ENCODE measurements at places on chromosomes 7 and 10. TPM values are rescaled to one million over a fixed set of nuclear protein-coding genes. Genes with fewer than 3 reads are reported as not detected.

Gene HMX3
- 1.5 TPM for polyA plus RNA-seq

Gene MRLN
- polyA plus RNA-seq: 0.33 TPM

Gene GIMAP8
- polyA plus RNA-seq: 6.3 TPM

Gene KLLN
- polyA plus RNA-seq: 1.0 TPM

Gene CCL24
- polyA plus RNA-seq: 32.1 TPM

Gene FAM241B
- 6.4 TPM for polyA plus RNA-seq

Gene TMEM196
- 0.79 TPM for polyA plus RNA-seq

Gene GBX1
- polyA plus RNA-seq: 0.07 TPM

Gene MAGI2
- polyA plus RNA-seq: 2.6 TPM

Gene SPDYE1
- 0.72 TPM for polyA plus RNA-seq

Gene WDR11
- 60.5 TPM for polyA plus RNA-seq

Gene ANKRD7
- 0.45 TPM for polyA plus RNA-seq

Gene STAMBPL1
- polyA plus RNA-seq: 25.5 TPM

Gene SUN3
- not detected for polyA plus RNA-seq

DNA sequence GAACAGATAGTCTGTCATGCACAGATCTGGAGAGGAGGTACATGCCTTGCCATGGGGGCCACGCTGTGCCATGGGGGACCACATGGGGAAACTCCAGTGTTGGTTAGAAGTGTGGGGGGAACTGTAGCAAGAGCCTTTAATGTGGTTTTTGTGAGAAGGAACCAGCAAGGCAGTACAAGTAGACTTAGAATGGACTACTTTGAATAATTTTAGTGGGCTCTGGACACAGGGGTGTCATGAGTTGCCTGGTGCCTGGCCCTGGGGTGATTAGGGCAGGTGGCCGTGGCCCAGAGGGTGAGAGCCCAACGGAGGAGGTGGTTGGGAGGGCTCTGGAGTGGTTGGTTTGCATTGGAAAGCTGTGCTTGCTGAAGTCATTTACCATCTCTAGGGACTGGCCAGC is 77.2 kb downstream of the CXCL12 start:
- DNase-seq: no peak

- no peak for DNase-seq
Measured at GRCh38 chr10:104322416-104322782, 15.9 kb downstream of the ITPRIP start.

GRCh38 chr10:62581351-62581750 is 207.2 kb downstream of the ZNF365 start:
- no peak for DNase-seq

GRCh38 chr7:2722591-2722990 is 34.6 kb downstream of the AMZ1 start:
- DNase-seq: no peak

DNA sequence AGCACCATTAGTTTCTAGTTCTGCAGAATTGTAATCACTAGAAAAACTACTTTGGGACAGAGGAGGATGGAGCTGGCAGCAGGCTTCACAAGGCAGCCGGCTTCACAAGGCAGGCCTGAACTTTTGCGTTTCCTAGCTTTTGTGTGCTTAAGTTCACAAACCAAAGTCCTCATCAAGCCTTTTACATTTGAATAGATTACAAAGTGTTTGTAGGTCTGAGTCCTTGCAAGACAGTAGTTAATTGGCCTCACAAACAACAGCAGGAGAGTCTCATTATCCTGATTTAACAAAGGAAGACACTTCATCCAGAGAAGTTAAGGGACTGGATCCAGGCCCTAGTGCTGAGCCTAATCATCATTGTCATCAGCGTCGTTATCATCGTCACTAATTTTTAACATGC is 147.8 kb upstream of the AUTS2 start:
- no peak for DNase-seq

DNA sequence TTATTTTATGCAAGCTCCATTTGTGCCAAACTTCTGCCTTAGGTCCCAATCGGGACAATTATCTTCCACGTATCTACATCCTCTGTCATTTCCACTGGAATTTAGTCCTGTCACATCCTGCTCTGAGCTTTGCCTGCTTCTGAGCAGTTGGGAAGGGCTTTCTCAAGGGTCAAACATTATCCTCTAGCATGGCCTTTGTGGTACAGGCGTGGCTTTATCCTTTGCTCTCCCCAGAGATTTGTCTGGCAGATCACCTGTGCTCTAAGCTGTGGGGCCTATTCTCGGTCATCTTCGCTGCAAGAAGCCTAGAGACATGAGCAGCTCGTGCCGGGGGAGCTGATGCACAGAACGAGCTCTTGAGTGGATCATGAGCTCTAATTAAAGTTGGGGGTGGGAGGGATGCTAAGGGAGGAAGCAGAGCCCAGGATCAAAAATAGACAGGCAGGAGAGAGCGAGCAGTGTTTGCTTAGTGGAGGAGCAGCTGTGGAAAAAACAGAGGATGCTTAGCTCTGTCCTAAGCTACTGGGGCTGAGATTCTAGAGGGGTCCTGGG is 19.8 kb upstream of the TMEM273 start:
- no peak for DNase-seq

DNA sequence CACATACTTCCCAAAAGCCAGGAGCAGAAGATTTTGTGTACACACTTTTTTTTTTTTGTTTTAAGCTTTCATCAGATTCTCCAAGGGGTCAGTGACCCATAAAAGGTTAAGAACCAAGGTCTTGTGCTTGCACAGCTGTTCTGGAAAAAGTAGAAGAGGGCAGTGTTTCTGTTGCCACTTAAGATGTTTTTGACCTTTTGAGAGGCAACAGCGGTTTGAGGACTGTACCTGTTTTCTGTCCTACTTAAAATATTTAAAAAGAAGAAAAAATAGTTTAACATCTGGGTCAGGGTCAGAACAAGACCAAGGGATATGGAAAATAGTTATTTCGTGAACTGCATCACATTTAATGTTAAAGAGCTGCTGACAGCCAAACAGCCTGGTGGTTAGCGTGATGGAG is 32.9 kb downstream of the AUTS2 start:
- no peak for DNase-seq

DNA sequence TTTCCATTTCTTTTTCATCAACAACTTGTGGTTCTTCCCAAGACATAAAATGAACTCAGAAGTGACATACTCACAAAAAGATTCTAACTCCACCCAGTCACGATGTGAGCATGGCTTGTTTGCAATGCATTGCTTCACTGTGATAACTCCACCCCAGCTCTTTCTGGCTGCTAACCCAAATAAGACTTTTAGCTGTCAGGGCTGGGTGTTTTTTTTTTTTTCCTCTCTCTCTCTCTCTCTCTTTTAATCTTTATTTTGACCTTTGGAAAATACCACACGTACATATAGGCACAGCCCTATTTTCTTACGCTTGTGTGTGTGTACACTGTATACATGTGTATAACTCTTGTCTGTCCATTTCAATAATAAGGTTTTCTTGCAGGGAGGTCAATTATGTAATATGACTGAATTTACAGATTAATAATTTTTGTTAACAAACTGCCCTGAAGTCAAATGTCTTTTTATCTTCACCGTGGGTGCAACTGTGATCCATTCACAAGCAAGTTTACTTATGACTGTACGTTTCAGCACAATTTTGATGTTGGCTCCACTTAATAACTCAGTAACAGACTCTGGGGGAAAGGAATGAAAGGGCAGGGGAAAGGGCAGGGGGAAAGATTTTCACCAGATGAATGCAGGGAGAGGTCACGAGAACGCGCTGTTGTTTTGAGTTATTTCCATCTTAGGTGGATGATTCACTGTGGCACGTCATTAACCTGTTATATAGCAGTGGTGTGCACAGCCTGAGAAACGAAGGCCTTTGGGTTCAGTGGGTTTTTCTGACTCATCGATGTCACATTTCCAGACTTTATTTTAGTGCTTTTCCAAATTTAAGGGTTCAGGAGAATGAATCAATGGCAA is 49.1 kb downstream of the APBB1IP start:
- DNase-seq: no peak

DNA sequence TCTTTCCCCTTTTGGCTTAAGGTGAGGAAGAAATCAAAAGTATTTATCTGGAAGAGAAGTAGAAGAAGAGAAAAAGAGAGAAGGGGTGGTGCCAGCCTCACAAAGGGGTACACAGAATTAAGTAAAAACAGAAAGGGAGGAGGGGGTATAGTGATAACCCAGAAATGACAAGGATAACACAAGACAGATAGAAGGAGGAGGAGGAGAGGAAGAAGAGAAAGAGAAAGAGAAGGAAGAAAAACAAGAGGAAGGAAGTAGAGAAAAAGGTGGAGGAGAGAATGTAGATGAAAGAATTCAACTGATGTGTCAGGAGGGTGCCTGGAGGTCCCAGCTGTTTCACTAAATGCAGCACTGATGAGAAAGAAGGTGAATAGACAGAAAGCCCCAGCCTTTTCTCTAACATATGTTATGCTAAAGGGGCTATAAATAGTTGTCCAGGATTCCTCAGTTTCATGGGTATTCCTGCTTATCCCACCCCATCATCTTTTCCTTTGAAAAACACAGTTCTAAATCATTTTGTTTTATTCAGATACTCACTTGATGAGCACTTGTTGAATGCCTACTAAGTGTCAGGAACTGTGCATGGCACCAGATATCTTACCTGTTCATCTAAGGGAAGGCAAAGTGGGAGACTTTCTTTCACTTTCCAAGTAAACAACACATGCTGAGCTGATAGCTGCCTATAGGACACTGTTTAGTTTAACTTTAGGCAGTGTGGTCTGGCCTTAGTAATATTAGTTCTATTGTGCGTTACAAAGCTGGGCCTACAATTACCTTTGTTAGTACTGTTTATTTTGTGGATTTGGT is 8.0 kb downstream of the SEMA3E start:
- no peak for DNase-seq

DNA sequence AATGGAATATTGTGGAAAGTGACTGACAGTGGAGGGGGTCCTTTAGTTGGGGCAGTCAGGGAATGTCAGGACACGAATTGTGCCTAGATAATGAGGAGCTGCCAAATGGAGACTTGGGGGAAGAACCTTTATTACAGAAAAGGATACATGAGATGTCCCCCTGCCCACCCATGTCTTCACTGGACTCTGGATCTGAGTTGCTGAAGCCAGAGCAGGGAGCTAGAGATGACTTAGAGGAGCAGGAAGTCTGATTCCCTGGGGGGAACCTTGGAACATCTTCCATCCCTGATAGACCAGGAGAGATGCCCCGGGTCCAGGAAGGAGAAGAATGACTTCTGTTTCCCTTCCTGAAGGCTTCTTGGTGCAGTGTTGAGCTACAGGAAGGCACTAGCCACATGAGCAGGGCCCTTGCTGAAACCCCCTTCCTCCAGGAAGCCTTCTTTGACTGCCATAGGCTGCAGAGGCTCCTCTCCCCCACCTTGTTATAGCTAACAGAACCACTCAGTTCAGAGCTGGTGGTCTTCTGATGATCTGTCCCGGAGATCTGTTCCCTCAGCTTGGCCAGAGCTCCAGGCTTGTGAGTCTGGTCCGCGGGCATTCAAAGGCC is 747 bp upstream of the NEURL1 start:
- no peak for DNase-seq

- DNase-seq: no peak
Measured at GRCh38 chr10:70518695-70519094, 40.1 kb downstream of the PALD1 start.

GRCh38 chr10:8628351-8628750 is 573.9 kb downstream of the GATA3 start:
- no peak for DNase-seq

DNA sequence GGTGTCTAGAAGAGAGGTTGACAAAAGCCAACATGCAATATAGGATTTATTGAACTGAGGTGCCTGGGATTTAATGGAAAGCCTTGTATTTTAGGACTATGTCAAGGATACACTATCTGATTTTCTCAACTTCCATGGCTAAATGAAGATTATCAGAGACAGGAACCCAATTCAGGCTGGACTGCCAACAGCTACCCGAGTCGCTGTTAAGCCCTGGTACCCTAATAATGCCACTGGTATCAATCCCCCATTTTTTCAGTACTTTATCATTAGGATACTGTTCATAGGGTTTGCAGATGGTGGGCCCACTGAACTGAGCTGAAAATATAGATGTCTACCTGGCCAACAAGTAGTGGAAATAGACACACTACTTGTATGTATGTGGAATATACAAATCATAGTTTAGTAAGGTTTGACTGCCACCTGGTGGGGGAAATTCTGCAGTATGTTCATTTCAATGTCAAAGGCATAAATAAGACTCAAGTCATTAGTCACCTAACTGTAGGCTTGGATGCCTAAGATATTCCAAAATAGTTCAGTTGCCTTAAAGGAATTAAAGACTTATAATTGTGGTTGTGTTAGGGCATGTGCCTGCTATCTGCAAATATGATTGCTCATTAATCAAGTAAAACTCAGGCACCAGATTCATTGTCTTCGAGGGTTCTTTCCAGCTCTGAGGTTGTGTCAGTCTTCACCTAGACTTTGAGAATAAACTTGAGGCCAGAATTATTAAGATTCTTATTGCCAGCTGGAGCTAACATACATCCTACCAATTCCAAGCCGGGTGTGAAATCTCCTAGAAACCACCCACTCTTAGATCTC is 34.1 kb upstream of the NOBOX start:
- DNase-seq: peak; percentile 51

GRCh38 chr7:120617275-120617674 is 240.7 kb downstream of the TSPAN12 start:
- DNase-seq: no peak

DNA sequence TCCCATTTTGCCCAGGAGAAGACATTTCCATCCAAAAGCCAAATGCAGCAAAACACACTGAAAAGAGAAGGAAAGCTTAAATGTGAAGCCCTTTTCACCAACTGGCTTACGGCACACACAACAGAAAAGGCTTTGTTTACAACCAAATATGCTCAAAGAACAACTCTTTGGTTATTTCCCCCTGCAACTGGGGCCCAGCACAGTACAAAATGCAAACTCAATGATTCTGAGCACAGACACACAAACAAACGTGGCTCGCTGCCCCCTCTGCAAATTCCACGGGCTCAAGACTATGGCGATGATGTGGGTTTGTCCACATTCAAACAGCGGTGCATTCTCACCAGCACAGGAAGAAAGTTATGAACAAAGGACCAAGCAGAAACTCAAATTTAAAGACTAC is 5.3 kb downstream of the CPXM2 start:
- DNase-seq: no peak

GRCh38 chr7:5452470-5452899 is 28.9 kb upstream of the TNRC18 start:
- no peak for DNase-seq

DNA sequence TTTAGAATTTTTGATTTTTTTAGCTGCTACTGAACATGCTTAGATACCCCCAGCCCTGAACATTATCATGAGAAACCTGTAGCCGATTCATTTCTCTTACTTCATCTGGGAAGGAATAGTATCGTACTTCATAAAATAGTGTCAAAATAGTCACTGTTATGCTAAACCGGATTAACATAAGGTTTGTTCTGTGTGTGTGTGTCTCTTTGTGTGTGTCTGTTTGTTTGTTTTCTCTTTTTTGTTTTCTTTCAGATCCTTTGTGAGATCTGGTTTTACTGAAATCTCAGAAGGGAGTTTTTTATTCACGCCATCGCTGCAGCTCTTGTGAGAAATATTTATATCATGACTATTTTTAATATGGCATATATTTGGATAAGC is 761 bp downstream of the LGI1 start:
- no peak for DNase-seq

GRCh38 chr7:136293841-136294391 is 316.8 kb upstream of the MTPN start:
- no peak for DNase-seq

GRCh38 chr7:15885678-15886077 is 199.2 kb upstream of the MEOX2 start:
- no peak for DNase-seq

GRCh38 chr10:70476249-70477035 is 2.1 kb upstream of the PALD1 start:
- no peak for DNase-seq
